ENCODE measurements at places on chromosomes 13 and 19. TPM values are rescaled to one million over a fixed set of nuclear protein-coding genes. Genes with fewer than 3 reads are reported as not detected.
A peak's percentile ranks its signal among the peaks of the same experiment; 100 is the strongest.

GRCh38 chr13:34749046-34749445 lies 193.0 kb upstream of the NBEA start:
- no peak overlapping the region for H3K4me3 ChIP-seq
- no peaks in the 10 kb centered on the region for H3K27me3 ChIP-seq
- DNase-seq: no peak
- no peaks in the 10 kb centered on the region for H3K4me1 ChIP-seq
- no peak overlapping the region for H3K27ac ChIP-seq

Gene TNFRSF19
- total RNA-seq: 2.7 TPM

DNA sequence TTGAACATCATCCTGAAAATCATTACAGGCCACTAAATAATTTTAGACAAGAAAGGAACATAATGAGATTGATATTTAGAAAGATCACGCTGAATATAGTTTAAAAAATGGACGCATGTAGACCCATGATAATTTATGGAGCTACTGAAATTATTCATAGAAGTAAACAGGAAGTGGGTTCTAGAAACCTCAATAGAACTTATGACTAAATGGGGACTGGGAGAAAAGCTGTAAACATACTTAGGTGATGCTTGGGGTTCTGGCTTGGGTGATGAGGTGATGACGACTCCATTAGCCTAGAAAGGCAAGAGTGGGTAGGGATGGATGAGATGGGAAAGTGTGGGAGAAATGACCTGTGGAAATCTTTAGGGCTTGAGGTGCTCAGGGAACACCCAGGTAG lies 484.0 kb downstream of the MYO16 start:
- H3K4me3 ChIP-seq: no peak overlapping the region
- no peak overlapping the region for H3K27ac ChIP-seq
- DNase-seq: no peak
- H3K27me3 ChIP-seq: no peaks in the 10 kb centered on the region

Gene KIR2DL3
- total RNA-seq: not detected

- H3K36me3 ChIP-seq: no peaks in the 10 kb centered on the region
- no peak for DNase-seq
- no peaks in the 10 kb centered on the region for H3K4me1 ChIP-seq
- no peaks in the 10 kb centered on the region for H3K27me3 ChIP-seq
- no peak overlapping the region for H3K27ac ChIP-seq
- no peak overlapping the region for H3K4me3 ChIP-seq
Observed at GRCh38 chr13:98773921-98774320, 21.4 kb upstream of the SLC15A1 start.

DNA sequence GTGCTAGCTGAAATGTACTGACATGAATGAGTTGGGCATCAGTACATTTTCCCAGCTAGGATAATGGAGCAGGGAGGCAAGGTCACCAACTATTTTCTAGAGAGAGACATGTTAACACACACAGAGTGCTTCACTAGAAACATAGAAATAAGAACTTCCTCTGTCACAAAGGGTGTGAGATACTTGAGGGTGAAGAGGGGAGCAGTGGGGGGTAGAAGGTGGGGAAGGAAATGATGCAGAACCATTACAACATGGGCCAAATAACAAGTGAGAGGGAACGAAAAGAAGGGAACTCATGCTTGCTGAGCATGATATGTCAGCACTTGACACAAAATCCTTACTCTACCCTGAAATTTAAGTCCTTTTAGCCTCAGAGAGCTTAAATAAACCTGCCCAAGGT lies 87.8 kb upstream of the RFC3 start:
- no peak for DNase-seq
- no peak overlapping the region for H3K27ac ChIP-seq
- H3K4me3 ChIP-seq: no peak overlapping the region
- H3K27me3 ChIP-seq: no peaks in the 10 kb centered on the region
- H3K4me1 ChIP-seq: no peaks in the 10 kb centered on the region

DNA sequence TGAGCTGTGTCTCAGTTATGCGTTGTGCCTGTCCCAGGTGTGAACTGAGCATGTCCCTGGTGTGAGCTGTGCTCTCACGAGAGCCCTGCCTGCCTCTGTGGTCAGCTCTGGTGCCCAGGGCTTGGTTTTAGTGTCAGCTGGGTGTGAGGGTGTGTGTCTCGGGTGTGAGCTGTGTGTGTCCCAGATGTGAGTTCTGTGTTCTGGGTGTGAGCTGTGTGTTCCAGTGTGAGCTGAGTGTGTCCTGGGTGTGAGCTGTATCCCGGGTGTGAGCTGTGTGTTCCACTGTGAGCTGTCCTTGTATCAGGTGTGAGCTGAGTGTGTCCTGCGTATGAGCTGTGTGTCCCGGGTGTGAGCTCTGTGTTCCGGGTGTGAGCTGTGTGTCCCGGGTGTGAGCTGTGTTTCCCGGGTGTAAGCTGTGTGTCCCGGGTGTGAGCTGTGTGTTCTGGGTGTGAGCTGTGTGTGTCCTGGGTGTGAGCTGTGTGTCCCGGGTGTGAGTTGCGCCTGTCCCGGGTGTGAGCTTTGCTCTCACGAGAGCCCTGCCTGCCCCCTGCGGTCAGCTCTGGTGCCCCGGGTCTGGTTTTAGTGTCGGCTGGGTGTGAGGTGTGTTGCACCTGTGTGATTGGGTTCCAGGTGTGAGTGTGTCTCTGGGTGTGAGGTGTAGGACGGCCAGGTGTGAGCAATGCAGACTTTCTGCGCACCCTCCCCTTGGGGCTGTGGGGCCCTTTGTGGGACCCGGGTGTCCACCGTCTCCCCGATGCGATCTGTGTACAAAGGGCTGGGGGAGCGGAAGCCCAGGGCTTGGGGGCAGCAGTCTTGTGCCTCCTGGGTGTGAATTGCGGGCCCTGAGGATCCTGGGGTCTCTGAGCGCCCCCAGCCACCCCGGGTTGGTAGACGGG lies 7.1 kb upstream of the PEAK3 start:
- peak overlapping the region; percentile 52 for H3K4me3 ChIP-seq
- no peak for DNase-seq
- no peak overlapping the region for H3K27ac ChIP-seq
- no peaks in the 10 kb centered on the region for H3K36me3 ChIP-seq

- H3K36me3 ChIP-seq: peaks cover 81% of the 10 kb centered on the region
- H3K4me3 ChIP-seq: no peak overlapping the region
- no peaks in the 10 kb centered on the region for H3K27me3 ChIP-seq
- no peaks in the 10 kb centered on the region for H3K4me1 ChIP-seq
- peak overlapping the region; percentile 71 for H3K27ac ChIP-seq
Observed at GRCh38 chr19:47151627-47152026, 21.0 kb downstream of the SAE1 start.

Gene TEX26
- total RNA-seq: not detected

- H3K27me3 ChIP-seq: no peaks in the 10 kb centered on the region
- H3K4me1 ChIP-seq: no peaks in the 10 kb centered on the region
- no peak overlapping the region for H3K27ac ChIP-seq
- H3K4me3 ChIP-seq: no peak overlapping the region
Observed at GRCh38 chr13:50712881-50713280, 130.6 kb downstream of the DLEU7 start.

DNA sequence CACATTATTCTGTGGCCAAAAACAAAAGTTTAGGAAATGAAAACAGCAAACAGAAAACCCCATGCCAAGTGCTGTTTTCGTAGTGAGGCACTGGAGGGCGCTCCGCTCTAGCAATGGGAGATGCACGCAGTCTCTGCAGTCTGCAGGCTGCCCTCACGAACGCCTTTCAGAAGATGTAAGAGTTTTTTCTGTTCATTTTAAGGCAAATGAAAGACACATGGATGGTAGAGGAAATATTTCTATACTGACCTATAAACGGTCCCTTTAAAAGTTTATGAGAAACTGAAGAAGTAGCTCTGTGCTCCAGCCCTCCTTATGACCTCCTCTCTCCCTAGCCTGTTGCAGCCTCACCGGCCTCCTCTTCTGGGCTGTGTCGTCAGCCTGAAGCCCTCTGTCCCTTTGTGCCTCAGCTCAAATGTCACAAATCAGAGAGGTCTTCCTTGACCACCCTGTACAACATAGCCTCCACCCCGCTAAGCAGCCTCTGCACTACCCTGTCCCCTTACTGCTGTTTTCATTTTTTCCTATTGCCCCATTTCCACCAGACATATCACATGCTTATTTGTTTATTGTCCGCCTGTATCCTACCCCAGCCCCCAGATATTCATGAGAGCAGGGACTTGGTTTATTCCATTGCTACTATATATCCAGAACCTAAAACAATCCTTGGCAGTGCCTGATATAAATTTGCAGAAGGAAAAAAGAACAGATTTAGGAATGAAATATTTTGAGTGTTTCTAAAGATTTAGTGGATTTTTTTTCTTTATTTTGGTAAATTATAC lies 116.4 kb downstream of the TM9SF2 start:
- H3K4me3 ChIP-seq: no peak overlapping the region

DNA sequence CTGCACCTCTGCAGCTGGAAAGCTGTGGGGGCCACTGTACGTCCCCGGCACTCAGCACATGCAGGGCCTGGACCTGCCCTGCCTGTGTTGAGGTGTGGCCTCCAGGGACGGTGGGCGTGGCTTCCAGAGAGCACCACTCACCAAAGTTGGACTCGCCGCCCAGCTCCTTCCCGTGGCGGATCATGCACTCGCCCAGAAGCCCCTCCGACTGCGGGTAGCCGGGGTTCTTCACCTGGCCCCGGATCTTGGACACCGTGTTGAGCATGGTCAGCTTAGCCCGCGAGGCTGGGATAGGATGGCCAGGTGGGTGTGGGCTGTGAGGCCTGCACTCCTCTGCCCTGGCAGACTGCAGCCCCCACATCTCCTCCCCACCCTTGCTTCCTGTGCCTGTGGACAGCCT lies 22.0 kb downstream of the MPND start:
- no peak overlapping the region for H3K27ac ChIP-seq
- H3K27me3 ChIP-seq: no peaks in the 10 kb centered on the region
- no peak for DNase-seq
- H3K4me1 ChIP-seq: no peaks in the 10 kb centered on the region
- H3K4me3 ChIP-seq: no peak overlapping the region

Gene INSL3
- total RNA-seq: 0.63 TPM

Gene XAB2
- 50.6 TPM for total RNA-seq
